ENCODE measurements at places on chromosomes 3 and 15.

GRCh38 chr15:69725275-69725674, 272.7 kb downstream of the RPLP1 start:
- DNase-seq: no peak

GRCh38 chr3:174308736-174309135, 550.4 kb upstream of the NAALADL2 start:
- DNase-seq: no peak

- DNase-seq: no peak
These were observed 54.3 kb downstream of the DNAJB8 start for GRCh38 chr3:128412180-128413002.

- DNase-seq: no peak
These were observed 161.7 kb downstream of the PTPRG start for GRCh38 chr3:61723038-61723437.

- no peak for DNase-seq
These were observed 32.3 kb downstream of the XXYLT1 start for GRCh38 chr3:195238586-195239118.

DNA sequence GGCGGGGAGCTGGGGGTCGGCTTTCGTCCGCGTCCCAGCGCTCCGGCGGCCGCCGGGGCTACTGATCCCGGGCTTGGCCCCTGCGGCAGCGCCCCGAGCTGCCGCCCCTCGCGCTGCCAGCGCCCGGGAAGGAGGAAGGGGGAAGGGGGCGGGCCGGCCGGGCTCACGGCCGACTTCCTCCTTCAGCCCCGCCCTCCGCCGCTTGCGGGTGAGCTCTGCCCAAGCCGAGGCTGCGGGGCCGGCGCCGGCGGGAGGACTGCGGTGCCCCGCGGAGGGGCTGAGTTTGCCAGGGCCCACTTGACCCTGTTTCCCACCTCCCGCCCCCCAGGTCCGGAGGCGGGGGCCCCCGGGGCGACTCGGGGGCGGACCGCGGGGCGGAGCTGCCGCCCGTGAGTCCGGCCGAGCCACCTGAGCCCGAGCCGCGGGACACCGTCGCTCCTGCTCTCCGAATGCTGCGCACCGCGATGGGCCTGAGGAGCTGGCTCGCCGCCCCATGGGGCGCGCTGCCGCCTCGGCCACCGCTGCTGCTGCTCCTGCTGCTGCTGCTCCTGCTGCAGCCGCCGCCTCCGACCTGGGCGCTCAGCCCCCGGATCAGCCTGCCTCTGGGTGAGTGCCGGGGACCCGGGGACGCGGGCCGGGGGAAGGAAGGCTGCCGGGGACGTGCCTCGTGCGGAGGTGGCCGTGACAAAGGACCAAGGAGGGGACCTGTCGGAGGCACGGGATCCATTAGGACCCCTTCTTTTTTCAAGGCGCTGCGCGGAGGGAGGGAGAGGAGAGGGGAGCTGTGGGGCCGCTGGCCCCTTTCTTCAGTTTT, at the start of gene SEMA4B:
SEMA4B (plus strand) TSS at position 201 of the 814 bp plus-strand sequence; CDS start at position 450, 249 bp downstream.
- DNase-seq: peak; percentile 89

DNA sequence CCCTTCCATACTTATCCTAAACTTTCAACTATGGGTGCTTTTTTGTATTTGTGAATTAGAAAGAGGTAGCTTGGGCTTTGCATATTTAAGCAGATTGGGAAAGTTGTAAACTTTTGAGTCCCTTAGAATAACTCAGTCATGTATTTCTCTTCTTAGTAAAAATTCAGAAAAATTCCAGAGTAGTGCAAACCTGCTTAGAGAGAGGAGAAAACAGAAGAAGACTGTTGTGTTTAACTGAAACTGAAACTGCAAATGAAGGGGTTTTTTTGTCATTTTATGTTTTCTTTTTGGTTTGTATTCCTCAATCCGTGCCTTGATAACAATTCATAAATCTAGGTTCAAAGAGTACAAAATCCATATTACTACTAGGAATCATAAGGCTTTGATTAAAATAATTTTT, 31.3 kb downstream of the CD200 start:
- no peak for DNase-seq

GRCh38 chr3:112745567-112746248, 101.0 kb downstream of the CD200R1L start:
- no peak for DNase-seq

DNA sequence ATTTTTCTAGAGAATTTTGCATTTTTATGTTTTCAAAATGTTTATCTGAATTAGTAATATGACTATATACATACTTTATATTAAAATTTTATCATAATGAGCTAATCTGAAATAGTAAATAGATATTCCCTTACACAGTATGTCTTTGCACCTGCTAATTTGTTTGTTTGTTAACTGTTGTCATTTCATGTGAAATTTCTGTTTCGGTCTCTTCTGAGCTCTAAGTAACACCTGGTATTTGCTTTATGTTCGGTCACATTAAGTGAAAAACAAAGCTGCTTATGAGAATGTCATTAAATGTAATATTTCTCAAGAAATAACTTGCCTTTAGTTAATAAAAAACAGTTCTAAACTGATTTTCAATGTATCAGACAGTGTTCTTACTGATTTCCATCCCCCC, 61.1 kb downstream of the FNDC3B start:
- DNase-seq: no peak
